Stimulated activated CD4-positive, alpha-beta T cell treated with anti-CD3 and anti-CD28 coated beads, Interleukin-4, amount 100 ng/mL, for 1 hour (primary cell): ENCODE measurements at places on chromosomes 7 and 10.
A peak's percentile ranks its signal among the peaks of the same experiment; 100 is the strongest.

DNA sequence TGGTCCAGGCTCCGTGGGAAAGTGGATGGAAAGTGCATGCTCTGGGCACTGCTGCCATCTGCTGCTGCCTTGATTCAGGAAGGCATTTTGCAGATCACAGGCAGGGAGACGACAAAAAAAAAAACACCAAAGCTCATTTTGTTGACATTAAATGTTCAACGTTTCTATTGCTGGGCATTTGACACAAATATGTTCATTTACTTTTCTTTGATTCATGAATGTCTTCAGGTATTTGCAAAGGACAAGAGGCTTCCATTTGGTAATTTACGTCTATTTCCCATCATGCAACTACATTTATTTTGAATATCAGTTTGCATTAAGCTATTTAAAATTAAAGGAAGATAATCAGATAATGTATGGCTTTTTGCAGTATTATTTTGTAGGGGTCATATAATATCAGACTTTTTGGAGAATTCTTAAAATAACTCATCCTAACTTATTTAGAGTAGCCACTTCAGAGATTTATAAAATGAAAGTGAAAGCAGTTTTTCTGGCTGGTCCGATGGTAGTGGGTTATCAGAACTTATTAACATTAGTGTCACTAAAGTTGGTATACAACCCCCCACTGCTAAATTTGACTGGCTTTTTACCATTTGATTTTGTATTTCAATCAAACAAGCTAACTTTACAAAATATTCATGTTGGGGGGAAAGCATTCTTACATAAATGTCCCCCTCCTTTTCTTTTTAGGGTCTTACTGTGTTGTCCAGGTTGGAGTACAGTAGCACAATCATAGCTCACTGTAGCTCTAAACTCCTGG is 65.3 kb downstream of the PDIA4 start:
- DNase-seq: peak; percentile 60

DNA sequence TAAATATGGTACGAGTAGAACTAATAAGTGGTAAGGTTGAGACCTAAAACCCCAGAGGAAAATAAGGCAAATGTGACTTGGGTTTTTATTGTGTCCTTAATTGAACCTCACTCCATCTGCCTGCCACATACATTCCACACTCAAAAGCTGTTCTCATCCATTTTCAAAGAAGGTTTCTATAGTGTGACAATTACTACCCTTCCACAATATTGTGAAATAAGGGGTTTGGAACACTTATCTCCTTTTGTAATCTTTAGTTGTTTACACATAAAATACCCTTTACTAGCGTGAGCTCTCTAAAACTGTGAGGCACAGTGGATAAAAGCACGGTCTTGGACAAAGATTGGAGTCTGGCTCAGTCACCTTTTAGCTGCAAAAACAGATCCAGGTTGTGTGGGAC is 166.6 kb downstream of the THSD7A start:
- DNase-seq: no peak

DNA sequence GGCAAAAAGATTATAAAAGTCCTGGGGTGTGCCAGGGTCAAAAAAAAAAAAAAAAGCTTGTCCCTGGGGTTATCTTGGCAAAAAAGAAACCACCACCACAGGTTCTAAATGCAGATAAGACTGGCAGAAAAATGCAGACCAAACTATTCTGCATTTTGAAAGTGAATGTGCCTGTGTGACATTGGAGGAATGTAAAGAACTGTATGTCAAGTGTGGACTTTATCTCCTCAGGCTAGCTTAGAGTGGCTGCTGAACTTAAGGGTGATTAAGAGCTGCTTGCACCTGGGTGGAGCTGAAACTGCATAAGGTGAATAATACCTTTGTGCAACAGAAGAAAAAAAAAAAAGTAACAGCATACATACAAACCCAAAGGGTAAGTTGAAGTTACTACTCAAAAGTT is 1.3 kb upstream of the NAPEPLD start:
- DNase-seq: no peak

GRCh38 chr10:81680359-81680758 is 194.6 kb upstream of the NRG3 start:
- DNase-seq: no peak

DNA sequence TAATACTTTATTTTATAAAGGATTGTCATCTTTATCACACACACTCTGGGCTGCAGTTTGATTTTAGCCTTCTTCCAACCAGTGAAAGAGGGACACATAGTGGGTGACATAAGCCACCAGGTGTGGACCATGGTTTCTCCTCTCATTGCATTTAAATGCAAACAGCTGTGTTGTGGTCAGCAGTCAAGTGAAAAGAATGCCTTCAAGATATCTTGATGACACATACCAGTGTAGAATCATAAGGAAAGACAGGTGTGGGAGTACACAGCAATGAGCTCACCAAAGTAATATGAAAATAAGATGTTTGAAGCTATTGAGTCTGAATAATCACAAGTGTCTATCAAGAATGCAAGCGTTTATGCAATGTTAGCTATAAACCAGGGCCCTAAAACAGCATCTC is 580.0 kb downstream of the XPNPEP1 start:
- no peak for DNase-seq

- no peak for DNase-seq
Observed at GRCh38 chr10:82660986-82661385, 786.0 kb downstream of the NRG3 start.

DNA sequence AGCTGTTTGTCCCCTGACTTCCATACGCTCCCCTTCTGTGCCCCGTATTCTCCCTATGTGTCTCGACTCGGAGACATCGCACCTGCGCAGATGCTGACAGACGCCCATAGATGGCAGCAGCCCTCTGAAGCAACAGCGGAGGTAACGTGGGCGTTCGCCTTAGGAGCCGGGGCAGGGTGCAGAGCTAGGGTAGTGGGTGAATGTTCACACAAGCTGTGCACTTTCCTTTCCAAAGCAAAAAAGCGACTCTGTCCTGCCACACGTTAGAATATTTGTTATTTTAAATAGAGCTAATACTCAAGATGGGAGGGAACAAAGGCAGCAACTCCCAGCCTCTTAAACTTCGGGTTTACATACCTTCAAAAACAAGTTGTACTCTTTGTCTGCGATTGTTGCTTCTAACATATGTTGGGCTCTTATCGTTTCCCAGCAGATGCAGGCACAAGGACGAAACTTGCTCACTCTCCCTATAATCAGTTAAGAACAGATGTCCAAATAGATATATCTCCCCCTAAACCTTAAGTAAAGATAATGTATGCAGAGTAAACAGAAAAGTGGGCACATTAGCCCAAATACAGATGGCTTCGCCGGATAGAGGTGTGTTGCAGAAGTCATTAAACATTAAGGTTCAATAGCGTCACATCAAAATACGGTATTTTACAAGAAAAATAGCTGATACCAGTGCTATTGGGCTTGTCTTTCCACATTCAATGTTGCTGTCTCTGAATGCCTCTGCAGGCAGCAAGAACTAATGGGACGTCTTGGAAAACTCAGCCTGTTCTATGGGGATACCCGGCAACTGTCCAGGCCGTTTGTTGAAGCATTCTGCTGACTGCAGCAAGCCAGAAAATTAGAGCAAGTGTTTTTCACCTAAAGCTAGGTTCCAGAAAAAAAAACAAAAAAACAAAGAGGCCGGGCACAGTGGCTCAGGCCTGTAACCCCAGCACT is 340.3 kb upstream of the PRKCQ start:
- DNase-seq: peak; percentile 83

GRCh38 chr10:86687750-86688149 is 19.4 kb downstream of the LDB3 start:
- no peak for DNase-seq

GRCh38 chr10:4385231-4385870 is 440.7 kb upstream of the AKR1E2 start:
- no peak for DNase-seq

- DNase-seq: no peak
Observed at GRCh38 chr7:142796501-142797390, 26.0 kb downstream of the PRSS2 start.

DNA sequence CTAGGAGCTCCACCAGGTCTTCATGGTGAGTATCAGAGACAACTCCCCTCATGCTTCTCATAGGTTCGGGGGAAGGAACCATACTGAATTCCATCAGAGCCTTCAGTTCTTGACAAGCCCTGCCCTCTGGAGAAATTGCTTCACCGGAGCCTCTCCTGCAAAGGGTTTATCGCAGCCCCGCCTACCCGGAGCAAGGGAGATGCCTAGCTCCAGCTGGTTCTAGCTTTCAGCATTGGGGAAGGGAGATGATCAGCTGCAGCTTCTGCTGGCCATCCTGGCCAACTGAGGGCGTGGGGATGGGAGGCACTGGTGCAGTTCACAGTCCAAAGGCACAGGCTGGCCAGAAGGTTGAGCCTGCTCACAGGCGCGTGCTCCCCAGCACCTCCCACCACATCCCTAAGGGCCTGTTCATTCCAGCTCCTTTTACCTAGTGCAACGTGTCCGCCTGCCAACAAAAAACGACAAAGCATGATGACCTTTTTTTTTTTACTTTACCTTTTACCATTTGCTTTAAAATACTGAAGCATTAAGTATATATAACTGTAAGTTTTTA is 31.2 kb downstream of the LANCL2 start:
- no peak for DNase-seq

GRCh38 chr10:62870866-62871265 is 54.7 kb upstream of the EGR2 start:
- DNase-seq: peak; percentile 15

- no peak for DNase-seq
Observed at GRCh38 chr10:98485959-98486358, 39.2 kb upstream of the HPS1 start.

GRCh38 chr7:79420464-79420863 is 33.0 kb downstream of the MAGI2 start:
- DNase-seq: no peak

DNA sequence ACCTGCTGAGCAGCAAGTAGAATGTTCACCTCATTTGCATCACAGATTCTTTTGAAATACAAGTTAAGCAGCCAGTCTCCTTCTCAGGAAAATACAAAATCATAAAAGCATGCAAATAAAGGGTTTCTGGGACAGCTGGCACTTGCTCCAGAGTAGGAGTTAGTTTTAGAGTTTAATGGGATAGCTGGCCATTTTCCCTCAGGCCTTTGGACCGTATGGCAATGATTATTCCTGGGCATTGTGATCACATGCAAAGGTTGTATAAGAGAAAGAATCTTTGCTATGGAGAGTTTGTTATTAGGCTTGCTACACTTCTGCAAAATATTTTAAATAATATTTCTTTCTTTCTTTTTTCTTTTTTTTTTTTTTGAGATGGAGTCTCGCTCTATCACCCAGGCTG is 240.8 kb downstream of the CDK14 start:
- DNase-seq: no peak
